ENCODE measurements at places on chromosomes 13 and 19.

DNA sequence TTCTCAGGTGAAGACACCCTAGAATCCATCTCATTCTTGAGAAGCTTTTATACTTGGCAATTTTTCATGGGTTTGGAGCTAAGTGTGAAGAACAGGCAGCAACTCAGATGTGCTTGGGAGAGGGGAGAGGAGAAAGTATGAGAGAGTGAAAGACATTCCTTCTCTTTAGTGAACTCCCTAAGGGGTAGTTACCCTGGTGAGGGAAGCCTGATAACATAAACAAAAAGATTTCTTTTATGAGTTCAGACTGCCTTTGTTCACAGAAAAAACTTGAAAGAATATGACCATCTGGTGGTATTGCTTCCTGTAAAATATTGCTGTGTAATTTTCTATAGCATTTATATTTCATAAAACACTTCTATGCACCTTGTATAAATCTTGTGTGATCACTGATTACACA lies at the start of gene STOML3:
STOML3 (minus strand) TSS at position 139 of the 400 bp plus-strand sequence; CDS start at position 29, 110 bp downstream.
- no peak for DNase-seq

GRCh38 chr19:29442094-29442493 lies 83.7 kb upstream of the VSTM2B start:
- DNase-seq = no peak

DNA sequence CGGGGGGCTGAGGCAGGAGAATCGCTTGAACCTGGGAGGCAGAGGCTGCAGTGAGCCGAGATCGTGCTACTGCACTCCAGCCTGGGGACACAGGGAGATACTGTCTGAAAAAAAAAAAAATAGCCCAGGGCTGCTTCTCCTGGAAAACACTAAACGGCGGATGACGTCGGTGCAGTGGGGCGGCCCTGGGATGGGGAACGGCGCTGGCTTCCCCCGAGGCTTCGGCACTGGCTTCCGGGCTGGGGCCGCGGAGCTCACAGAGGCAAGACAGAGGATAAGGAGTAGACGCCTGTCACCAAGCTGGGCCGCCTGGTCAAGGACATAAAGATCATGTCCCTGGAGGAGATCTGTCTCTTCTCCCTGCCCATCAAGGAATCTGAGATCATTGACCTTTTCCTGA lies 5.0 kb downstream of the PRSS57 start:
- DNase-seq = no peak

GRCh38 chr13:30504081-30504480 lies 38.3 kb upstream of the HMGB1 start:
- no peak for DNase-seq

DNA sequence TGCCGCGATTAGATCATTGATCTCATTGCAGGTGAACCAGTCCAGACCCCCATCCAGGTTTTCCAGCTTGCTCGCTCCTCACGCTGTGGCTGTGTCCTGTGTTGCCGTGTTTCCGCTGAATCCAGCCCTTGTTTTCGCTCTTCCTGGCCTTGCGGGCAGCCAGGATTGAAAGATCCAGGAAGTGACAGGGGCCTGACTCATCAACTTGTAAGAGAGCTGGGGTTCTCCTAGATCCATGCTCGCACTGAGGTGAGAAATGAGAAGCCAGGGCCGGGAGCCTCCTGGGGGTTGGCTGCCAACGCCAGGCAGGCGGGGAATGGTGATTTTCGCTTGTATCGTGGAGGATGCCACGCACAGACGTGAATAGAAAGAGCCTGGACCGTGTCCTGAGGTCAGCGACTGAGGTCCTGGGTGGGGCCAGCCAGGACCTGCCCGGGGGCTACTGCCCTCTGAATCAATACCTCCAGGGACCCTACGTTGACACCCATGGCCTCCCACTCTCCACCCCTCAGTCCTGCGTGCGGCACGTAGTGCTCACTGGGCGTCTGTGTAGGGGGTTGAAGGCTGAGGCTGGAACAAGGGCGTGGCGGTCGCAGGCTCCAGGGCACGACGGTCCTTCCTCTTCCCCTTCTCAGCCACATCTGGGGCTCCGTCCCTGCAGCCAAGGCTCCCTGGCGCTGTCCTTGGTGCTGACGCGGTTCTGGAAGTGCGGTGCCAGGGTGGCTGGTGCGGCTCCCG lies 7.3 kb upstream of the PTPRH start:
- peak; percentile 95 for DNase-seq

DNA sequence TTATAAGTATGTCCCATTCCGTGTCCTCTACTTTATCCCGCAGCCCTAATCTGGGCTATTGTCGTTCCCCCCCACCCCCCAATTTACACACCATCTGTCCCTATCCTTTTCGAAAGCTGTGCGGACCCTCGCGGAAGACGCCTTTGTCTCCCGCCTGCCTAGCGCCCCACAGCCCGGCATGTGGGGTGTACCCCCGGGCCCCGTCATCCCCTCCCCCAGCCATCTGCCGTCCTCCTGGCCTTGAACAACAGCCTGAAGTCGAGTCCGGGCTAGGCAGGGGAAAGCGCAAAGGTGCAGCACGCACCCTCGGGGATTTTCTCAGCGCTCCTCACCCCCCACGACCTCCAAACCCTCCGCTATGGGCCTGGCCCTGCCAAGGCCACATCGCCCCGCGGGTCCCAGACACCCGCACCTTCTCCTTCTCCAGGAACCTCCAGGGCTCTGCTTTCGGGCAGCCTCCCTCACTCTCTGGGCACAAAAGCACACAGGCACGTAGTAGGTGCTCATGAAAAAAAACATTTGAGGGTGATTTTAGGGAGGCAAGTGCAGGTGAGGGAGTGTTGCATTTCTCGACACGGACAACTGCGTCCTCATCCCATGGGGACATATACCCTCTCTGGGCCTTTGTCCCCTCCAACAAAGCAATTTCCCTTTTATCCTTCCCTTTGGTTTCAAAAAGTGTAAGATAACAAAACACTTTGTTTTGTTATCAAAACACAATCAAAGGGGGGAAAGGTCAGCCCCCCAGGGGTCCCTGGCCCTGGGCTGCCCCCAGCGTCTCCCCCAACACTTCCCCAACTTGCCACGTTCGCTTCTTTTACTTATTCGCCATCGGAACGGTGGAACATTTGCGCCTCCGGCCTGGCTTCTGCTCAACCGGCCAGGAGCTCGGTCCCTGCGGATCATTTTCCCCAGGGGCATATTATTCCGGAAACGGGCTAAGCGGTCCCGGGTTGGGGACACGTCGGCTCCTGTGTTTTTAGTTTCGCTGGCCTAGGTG lies 16.4 kb downstream of the CCDC124 start:
- no peak for DNase-seq

DNA sequence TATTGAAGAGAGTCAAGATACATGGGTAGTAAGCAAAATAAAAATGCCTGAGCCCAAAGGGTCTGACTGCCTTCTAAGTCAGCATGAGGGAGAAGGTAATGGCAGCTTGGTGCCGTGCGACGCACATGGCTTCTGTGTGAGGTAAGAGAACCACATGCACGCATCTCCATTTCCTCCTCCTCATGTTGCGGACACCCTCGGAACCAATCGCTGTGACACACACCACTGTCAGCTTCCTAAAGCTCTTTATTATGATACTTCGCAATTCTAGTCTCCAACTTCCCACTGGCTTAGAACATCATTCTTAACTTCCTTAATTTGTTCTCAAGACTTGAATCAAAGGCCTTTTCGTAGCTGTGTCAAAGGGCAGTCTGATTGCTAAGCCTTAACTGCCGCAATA lies 170.1 kb downstream of the OXGR1 start:
- no peak for DNase-seq

DNA sequence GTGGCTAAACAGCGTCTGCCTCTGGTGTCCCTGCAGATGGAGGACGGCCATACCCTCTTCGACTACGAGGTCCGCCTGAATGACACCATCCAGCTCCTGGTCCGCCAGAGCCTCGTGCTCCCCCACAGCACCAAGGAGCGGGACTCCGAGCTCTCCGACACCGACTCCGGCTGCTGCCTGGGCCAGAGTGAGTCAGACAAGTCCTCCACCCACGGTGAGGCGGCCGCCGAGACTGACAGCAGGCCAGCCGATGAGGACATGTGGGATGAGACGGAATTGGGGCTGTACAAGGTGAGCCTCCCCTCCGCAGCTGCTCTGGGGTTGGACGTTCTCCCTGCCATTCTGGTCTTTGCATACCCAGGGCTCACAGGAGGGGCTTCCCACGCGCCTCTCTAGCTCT lies 19.9 kb downstream of the UHRF1 start:
- DNase-seq = no peak

- no peak for DNase-seq
Measured at GRCh38 chr19:18377026-18377425, 8.9 kb upstream of the GDF15 start.

DNA sequence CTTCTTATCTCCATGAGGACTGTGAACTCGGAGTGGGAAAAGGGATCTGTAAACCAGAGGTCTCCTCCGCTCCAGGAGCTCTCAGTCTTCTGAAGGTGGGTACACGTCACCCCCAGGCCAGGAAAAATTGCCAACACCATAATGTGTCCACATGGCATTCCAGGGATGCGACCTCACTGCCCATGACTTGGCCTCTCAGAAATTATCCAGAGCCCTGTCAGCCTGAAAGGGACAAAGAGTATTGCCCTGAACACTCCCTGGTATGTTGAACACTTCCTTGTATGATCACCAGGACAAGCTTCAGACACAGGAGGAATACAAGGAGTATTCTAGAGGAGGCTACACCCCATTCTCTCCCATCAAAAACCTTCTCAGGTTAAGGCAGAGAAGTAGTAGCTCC lies 81.0 kb upstream of the SLC7A1 start:
- DNase-seq = no peak

DNA sequence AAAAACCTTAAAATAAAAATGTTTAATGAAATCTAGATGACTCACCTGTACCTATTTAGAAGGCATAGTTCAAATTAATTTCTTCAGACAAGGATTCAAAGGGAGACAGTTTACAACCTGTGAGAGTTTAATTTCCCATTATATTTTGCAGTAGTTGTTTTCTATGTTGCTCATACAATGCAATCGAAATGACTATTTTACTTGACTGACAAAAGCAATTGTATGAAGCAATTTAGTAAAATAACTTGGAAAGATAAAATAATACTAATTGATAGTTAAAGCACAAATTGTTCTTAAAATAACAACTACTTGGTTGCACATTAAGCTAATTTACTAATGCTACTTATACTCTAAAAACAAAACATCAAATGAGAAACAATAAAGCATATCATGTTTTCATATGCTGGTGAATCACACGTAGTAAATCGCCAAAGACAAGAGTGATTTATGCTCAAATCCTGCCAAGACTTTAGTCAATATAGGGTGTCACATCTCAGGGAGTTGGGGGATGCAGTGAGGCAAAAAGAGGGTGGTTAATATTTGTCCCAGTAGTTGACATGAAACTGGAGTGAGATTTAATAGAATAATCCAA lies 6.4 kb downstream of the DACH1 start:
- DNase-seq = no peak

DNA sequence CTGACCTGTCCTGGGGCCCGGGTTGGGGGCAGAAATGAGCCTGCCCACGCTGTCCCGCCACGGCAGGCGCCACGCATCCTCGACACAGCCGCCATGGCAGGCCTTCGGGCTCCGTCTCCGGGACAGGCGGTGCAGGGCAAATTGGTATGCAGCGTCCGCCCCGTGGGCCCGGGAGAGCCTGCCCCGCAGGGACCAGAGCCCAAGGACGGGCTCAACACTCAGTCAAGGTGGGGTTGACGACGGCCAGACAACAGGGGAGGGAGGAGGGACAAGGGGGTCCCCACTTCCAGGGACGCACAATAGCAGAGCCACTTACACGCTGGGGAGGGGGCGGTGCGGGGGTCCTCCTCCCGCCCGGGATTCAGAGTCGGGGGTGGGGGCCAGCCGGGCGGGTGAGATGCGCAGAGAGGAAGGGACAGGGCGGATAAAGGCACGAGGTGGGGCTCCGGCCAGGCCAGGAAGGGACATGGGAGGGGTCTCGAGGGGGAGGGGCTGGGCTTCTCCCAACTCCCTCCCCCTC lies 1.2 kb downstream of the CTXN1 start:
- no peak for DNase-seq

DNA sequence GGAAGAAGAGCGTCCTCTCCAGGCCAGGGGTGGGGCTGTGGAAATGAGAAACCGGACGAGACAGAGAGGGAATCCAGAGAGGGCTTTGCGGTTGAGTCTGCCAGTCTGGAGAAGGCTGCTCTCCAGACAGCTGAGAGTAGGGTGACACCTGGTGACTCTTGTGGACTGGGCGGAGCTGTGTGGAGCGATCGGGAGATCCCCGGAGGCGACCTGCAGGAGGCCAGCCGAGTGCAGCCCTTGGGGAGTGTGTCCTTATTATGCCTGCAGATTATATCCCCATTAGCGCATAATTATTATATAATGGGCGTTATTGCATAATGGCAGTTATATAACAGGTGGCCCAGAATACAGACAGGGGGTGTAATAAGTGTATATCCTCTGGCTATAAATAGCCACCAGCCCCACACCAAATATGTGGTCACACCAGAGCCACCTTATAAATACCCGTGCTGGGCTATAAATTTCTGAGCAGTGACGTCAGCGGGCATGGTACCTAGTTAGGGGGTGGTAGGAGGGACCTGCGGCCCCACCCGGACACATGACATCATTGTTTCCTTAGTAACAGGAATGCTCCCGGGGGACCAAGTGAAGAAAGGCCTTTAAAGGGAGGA lies 41.2 kb downstream of the NFIX start:
- peak; percentile 27 for DNase-seq

- no peak for DNase-seq
Measured at GRCh38 chr19:37403403-37403802, 32.5 kb downstream of the ZNF527 start.

GRCh38 chr19:51272183-51272810 lies 21.4 kb downstream of the SIGLECL1 start:
- DNase-seq = no peak

DNA sequence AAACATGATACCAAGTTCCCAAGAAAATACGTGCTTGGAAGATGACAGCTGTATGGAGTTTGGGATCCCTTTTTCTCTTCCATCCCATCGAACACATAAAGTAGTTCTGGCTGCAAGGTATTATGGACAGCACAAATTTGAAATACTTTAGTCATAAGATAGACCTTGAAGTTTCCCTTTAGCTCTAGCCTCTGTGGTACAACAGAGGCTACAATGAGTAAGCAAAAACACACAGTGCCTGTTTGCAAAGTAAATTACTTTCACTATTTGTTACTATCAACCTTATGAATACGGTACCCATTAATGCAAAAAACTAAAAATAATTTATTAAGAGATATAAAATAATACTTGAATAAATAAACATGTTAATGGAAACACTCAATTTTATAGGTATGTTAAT lies 21.0 kb upstream of the LRCH1 start:
- DNase-seq = no peak

- no peak for DNase-seq
Measured at GRCh38 chr13:62847520-62847919, 1431.9 kb upstream of the PCDH20 start.

DNA sequence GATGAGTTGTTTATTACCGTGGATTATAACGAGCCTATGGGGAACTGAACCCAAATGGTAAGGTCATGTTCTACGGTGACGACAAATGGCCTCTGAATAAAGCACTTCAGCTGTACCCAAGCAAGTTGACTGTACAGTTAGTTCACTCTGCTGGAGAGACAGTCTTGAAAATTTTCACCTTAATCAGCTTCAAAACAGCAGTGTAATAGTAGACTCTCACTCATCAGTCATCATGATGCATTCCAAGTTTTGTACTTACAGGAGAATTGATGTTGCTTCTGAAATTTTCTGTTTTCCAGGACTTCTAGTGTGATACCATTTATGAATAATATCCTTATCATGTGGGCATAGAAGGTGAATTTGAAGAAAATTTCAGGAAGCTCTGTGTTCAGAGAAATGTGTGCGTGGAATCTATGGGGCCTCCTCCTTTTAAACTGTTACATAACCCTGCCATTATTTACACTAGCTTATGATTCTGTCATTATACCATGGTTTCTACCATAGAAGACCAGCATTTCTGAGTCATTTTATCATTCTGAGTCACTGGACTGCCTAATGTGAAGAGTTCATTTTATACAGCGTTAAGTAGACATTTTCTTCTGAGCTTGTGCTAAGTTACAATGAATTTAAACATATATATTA lies 96.9 kb downstream of the WDFY2 start:
- DNase-seq = no peak

Data from NCI-H526 treated with DMSO at 0.1 percent for 48 hours (cell line).